ENCODE measurements at places on chromosomes 5 and 9.
A peak's percentile ranks its signal among the peaks of the same experiment; 100 is the strongest.

DNA sequence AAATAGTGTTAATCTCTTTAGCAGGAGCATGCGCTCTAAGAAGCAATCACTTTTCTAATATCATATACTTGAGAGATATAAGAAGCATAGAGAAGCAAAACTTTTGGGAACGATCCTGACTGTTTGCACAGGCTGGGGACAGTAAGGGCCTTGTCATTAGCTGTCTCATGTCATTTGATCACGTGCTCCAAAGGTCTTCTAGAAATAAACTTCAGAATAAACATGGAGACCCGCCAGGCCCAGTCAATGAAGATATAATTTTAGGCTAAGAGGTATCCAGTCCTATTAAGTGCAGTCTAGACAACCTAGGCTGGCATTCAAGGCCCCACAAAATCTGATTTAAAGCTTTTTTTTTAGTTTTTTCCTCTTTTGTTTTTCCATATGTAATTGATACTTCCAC is 111.0 kb upstream of the APC start:
- no peak for DNase-seq

GRCh38 chr9:124000784-124001457 is 10.6 kb upstream of the LHX2 start:
- DNase-seq = no peak

DNA sequence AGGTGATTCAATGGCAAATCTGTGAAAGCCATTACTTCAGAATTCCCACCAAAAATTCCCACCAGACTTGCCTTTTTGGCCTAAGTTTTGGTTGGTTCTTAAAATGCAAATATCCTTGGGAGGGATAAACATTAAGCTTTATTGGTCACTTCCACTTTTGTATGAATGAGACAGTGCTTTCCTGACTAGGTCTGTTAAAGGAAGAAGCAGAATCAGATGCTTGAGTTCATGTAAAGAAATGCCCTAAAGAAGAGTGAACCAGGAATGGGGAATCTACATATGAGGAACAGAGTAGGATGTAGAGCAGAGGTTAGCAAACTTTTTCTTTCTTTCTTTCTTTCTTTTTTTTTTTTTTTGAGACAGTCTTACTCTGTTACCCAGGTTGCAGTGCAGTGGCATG is 129.3 kb downstream of the GCNT1 start:
- DNase-seq = no peak

DNA sequence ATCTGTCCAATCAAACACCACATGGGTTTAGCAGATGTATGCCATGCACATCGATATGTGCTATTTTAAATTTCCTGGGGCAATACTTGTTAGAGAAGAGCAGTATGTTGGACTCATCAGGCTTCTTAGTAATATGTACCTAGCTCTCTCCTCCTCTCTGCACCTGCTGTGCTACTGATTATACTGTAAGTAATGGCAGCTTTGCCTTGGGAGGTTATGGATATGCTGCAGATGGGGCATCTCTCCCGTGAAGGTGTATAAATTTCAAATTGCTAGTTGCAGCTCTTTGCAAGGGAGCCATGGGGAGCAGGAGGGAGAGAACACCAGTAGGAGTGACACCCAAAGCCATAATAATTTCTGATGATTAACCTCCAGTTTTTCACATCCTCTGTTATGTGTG is 101.5 kb downstream of the SPATA31D1 start:
- DNase-seq = no peak

DNA sequence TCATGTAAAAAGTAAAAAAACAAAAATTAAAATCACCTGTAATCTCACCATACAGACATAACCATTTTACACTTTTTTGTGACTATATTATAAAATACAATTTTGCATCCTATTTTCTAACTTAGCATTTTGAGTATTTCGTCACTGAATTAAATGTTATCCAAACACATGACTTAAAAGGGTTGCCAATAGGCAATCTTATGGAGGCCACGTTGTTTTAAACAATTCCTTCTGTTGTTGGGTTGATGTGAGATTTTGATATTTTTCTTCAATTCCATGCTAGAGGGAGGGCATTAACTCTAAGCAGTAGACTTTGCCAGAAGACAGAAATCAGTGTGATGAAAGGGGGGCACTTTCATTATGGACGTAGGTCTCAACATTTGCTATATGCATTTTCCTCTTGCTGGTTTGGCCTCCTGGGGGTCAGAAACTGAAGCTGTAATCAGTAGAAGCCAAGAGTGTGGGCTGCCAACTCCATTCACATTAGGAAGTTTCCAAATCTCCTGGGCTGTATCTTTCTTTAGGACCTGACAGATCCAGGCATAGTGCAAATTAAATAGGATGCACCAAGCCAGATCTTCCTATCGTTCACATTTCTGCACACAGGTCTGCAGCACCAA is 614.2 kb upstream of the CLINT1 start:
- DNase-seq = no peak

DNA sequence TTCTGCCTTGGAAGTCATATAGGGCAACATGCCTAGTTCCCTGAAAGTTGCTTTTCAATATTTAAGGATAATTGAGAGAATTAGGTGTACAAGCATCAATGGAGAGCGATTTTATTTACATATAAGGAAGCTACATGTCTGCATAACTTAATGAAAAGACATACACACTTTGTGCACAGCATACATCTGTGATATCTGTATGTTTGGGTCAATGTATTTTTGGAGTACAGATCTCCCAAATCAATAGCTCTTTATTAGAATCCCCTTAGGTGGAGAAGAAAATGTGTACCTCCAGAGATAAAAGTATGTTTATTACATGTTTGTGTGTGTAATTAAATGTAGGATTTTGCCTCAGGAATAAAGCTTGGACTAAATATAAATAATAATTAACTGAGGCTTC is 373.7 kb upstream of the CCNH start:
- no peak for DNase-seq

DNA sequence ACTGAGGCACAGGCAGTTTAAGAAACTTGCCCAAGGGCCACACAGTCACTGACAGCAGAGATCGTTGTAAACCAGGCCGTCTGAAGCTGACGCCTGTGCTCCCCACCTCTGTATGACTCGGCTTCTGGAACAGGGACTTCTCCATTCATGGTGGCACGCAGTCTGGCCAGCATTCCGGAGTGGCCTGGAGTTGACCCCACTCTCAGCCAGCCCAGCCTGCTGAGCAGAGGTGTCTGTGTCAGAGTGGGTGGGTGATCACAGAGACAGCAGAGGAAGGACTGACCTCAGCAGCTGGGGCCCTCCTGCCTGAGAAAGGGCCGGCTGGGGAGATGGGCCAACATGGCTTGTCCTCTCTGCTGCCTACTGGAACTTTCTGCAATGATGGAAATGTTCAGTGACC is 12.6 kb downstream of the LRSAM1 start:
- DNase-seq = no peak

DNA sequence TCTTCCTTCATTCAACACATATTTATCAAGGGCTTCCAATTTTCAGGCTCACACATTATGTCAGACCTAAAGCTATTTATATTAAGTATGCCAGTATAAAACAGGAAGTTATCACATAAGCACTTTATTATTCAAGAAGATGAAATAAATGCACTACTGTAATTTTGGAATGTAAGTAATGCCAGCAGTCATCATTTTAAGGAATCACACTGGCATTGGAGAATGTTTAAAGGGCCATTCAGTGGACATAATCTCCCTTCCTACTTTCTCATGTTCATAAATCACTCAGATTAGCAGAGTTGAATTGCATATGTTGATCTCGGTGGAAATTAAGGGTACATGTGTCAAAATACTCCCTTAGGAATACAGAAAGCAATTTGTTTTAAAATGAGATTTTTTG is 164.4 kb downstream of the GIN1 start:
- DNase-seq = no peak

DNA sequence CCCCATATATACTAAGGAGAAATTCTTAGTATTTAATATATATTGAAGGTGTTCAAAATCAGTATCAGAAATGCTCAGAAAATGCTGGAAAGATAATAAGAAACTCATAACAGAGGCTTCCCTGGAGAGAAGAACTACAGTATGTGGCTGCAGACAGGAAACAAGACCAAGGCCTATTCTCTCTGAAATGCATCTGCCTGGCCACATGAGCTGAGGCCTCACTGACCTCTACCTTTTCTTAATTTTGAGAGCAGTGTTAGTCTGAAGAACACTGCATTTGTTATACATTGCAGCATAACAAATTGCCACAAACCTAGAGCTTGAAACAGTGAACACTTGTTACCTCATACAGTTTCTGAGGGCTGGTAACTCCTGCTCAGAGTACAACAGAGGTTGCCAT is 133.4 kb upstream of the SPEF2 start:
- no peak for DNase-seq

DNA sequence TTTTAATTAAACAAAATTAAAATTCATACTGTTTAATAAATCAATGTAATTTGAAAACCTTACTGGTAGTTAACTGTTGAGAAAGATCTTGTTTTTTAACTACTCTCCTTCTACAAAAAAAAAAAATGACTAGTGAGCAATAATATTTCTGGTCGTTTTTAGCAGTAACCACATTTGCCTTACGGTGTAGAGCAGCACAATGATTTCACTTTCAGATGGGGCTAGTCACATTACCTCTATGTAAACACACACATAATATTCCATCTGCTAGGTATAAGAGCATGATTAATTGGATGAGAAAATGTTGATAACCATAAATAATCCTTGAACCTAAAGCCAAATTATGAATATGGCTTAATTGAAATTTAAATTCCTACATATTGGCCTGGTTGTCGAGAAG is 198.1 kb downstream of the CHSY3 start:
- no peak for DNase-seq

- DNase-seq = no peak
These were observed 31.1 kb downstream of the TRIO start for GRCh38 chr5:14174230-14174636.

DNA sequence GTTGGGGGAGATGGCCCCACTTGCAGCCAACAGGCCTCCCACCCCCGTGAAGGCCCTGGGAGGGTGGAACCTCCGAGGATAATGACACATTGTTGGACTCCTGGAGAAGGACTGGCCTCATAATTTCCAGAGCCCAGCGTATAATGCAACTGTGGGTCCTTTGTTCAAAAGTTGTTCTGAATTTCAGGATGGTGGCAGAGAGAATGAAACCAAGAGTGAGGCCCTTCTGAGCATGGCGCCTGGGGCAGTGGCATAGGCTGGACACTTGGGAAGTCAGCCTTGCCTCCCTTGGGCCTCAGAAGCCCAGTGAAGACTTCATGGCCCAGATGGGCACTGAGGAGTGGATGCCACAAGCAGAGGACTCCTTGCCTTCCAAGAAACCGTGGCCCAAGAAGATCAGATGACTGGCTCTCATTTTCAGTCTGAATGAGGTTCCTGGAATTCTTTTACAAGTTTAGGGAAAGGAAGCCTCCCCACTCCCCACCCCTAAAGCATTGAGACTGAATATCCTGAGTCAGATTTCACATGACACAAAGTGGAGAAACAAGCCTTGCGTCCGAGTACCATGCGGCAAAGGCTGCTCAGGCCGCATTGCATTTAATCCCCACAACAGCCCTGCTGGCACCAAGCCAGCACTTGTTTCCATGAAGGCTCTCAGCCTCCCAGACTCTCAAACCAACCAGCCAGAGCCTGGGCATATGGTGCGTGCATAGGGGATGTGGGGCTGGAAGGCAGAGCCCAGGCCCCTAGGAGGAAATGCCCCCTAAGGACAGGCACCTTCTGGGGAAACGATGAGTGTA is 96.7 kb upstream of the SMIM23 start:
- no peak for DNase-seq

DNA sequence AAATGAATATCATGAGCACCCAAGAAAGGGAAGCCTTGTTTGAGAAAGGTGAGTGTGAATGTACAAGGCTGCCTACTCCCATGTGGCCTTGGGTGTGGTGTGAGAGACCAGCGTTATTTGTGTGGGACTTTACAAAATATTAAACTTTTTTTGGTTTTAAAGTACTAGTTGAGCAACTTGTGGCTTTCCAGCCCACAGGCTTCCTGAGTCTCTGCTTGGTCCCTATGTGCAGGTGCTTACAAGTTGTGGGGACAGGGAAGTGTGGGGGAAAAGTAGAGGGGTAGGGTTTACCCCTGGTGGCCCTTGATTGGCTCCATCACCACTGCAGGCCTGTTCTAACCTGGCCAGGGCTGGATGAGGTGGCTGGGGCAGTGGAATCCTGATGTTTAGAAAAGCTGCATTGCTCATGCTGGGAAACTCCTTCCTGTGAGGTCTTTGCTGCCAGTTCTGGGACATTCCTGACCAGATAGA is 19.7 kb downstream of the PTTG1 start:
- no peak for DNase-seq

DNA sequence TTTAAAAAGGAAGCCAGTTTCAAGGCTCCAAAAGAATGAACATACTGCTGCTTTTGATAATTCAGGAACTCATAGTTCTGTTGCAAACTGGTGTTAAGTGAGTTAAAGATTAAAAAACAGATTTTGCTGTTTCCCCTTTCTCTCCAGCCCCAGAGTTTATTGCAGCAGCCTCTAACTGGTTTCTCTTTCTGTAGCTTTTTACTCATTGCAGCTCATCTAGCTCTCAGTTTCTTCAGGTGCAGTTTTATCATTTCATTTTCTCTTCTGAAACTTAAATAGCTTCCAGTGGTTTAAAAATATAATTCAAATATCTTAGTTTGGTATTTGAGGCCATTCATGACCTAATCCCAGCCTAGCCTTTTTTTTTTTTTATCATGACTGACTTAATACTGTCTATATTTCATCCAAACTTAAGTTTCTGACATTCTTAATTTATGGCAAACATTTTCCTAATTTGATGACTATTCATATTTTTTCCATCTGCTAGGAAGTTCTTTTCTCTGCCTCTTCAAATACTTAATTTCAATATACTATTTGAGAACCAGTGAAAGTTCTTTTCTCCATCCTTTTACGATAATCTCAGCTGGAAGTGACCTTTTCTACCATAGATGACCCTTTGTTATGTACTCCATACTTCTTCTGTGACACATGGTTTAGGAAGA is 252.7 kb upstream of the GRIA1 start:
- no peak for DNase-seq

DNA sequence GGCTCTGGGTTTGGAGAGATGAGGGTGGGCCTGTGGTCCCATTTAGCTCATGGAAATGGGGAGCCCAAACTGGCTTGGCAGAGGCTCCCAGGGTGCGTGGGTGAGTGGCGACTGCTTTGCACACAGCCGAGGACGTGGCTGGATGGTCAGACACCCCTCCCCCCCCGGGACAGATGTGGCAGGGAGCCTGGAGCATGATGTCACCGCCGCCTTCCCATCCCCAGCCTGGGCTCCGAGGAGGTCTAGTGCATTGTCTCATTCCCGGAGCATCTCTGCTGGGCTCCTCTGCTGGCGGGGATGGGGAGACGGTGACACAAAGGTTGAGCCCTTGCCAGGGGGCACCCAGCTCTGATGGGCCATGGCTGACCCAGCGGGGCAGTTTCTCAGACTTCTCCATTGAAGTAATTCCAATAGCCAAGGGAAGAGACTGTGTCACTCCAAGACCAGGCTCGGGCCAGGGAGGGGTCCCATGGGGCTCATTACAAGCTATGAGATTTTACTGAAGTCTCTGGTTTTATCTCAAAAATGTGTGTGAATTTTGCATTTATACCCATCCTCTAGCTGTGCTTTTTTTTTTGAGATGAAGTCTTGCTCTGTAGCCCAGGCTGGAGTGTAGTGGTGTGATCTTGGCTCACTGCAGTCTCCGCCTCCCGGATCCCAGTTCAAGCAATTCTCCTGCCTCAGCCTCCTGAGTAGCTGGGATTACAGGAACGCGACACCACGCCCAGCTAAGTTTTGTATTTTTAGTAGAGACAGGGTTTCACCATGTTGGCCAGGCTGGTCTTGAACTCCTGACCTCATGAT is 36.1 kb downstream of the HMCN2 start:
- peak; percentile 42 for DNase-seq

- no peak for DNase-seq
These were observed 26.3 kb downstream of the STC2 start for GRCh38 chr5:173301695-173302545.
